AG09309 (cell line): ENCODE measurements at places on chromosomes 12 and 14.

- no peak for DNase-seq
Measured at GRCh38 chr14:75127903-75128595, 1.2 kb upstream of the NEK9 start.

DNA sequence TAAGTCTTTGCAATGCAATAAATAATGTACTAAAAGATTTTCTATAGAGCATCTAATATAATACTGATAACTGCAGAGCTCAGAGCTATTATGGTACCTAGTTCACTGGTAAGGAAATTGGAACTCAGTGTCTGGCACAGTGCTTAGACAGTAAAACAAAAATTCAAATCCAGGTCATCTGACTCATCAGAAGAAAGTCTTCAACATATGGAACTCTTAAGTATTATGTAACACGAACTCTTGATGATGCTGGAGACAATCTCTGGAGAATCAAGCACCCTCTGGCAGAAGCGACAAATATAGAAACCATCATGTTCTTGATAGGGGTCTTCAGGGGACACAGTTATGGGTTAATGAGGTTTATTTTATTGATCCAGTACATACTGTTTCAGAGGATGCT lies 37.3 kb upstream of the TRHDE start:
- DNase-seq: no peak

GRCh38 chr14:72366619-72367018 lies 434.4 kb downstream of the RGS6 start:
- DNase-seq: no peak

DNA sequence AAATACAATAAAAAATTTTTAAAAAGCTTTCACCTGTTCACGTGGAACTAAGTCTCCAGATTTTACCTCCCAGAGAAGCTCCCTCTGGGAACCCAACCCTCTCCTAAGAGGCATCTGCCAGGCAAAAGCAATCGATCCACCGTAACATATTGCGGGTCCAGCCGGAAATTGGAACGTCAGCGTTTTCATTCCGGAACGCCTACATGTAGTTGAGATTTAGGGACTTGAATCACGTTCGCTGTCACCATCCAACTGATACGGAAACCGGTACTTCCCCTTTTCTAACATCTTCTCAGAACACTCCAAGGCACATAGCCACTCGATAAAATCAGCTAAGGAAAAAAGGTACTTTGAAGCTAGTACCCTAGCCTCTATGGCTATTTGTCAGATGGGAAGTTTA lies 70.3 kb downstream of the COX16 start:
- DNase-seq: no peak

- DNase-seq: no peak
Measured at GRCh38 chr12:110073049-110073831, 24.9 kb upstream of the C12orf76 start.

DNA sequence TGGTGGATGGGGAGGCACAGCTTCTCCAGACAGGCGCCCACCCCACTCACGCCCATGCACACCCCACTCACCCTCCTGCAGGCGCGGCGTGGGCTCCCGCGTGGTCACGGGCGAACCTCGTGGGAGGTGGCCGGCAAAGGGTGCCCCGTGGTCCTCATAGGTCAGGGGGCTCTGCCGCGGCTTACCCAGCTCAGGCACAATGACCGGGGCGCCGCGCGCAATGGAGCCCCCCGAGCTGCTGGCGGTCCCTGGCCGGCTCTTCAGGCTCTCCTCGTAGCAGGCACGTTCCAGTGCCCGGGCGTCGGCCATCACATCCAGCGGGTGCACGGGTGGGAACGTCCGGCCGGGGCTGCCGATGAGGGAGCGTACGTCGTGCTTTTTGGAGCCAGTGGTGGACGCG lies 49.6 kb downstream of the RFLNA start:
- no peak for DNase-seq

GRCh38 chr12:42524716-42525115 lies 64.8 kb downstream of the PRICKLE1 start:
- no peak for DNase-seq

- no peak for DNase-seq
Measured at GRCh38 chr12:112803620-112804282, 12.2 kb downstream of the RPH3A start.

DNA sequence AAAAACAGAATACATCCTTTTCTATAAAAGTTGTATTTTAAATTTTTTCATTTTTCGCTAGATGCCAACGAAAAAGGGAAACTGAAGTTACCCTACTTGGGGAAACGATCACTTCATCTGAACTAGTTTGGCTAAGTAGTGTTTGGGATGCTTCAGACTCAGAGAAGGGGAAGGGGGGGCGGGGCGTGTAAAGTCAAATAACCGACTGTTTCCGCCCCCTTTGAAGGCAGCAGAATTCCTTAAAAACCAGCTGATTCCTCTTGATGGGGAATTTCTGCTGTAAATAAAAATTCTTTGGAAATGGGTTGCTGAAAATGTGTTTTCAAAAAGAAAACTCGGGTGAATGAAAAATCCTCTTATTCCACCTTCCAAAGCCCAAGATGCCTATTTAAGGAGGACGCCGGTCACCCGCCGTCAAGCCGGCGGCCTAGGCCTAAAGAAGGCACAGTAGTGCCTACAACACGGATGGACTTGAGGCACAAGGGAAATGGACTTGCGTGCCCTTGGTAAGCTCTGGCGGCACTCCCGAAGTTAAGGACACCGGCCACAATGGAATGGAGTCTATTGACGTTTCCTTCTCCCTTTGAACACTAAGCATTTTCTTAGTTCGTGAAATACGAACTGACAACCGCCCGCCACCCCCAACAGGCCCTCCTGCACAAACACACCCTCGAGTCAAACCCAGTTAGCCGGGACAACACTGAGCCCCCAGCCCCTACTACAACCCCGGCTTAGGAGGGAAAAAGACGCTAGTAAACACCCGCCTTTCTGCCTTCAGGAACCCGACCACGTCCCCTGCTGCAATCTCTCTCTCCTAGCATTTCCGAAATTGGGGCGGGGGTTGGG lies 1.9 kb downstream of the ATXN2 start:
- no peak for DNase-seq

- no peak for DNase-seq
Measured at GRCh38 chr12:11540615-11541310, 108.7 kb upstream of the ETV6 start.

GRCh38 chr12:115638733-115639647 lies 638.5 kb downstream of the MED13L start:
- DNase-seq: no peak

DNA sequence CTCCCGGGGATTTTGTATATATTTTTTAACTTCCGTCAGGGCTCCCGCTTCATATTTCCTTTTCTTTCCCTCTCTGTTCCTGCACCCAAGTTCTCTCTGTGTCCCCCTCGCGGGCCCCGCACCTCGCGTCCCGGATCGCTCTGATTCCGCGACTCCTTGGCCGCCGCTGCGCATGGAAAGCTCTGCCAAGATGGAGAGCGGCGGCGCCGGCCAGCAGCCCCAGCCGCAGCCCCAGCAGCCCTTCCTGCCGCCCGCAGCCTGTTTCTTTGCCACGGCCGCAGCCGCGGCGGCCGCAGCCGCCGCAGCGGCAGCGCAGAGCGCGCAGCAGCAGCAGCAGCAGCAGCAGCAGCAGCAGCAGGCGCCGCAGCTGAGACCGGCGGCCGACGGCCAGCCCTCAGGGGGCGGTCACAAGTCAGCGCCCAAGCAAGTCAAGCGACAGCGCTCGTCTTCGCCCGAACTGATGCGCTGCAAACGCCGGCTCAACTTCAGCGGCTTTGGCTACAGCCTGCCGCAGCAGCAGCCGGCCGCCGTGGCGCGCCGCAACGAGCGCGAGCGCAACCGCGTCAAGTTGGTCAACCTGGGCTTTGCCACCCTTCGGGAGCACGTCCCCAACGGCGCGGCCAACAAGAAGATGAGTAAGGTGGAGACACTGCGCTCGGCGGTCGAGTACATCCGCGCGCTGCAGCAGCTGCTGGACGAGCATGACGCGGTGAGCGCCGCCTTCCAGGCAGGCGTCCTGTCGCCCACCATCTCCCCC lies 777 bp downstream of the ASCL1 start:
- DNase-seq: no peak

- DNase-seq: no peak
Measured at GRCh38 chr14:99773521-99774497, 19.4 kb upstream of the EML1 start.

- DNase-seq: no peak
Measured at GRCh38 chr12:64080319-64081007, 141.6 kb downstream of the KICS2 start.

DNA sequence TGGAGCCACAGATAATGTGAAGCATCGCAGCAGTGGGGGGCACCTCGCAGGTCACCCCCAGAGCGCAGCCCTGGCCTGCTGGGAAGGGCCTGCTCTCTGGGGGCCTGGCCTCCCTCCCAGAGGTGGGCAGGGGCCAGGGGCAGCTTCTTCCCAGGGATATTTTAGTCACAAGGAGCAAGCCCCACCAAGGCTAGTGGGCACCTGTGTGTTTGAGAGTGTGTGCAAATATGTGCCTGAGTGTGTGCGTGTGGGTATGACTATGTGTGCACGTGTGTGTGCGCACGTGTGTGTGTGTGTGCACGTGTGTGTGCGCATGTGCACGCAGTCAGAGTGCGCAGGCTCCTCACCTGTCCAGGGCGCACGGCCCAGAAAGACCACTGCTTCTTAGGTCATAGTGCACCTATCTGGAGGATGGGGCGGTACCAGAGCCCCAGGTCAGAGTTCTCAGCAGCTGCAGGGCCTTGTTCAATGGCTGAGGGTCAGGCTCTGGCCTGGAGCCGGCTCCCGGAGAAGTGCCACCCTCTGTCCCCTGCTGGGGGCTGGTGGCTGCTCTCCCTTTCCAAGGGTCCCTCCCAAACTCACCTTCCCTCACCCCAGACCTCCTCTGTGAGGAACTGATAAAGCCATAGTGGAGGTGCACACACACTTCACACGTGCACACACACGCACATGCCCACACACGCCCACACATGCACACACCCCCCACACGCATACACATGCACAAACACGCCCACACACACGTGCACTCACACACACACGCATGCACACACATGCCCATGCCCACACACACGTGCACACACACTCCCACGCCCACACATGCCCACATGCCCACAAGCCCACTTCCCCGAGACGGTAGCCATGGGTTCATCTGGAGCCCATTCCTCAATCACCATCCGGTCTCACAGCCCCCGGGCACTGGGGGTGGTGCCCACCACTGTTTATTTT lies 128.5 kb downstream of the KIF26A start:
- no peak for DNase-seq

- no peak for DNase-seq
Measured at GRCh38 chr14:54610051-54610977, 43.4 kb downstream of the SAMD4A start.

GRCh38 chr12:113710216-113710615 lies 238.5 kb upstream of the LHX5 start:
- no peak for DNase-seq

DNA sequence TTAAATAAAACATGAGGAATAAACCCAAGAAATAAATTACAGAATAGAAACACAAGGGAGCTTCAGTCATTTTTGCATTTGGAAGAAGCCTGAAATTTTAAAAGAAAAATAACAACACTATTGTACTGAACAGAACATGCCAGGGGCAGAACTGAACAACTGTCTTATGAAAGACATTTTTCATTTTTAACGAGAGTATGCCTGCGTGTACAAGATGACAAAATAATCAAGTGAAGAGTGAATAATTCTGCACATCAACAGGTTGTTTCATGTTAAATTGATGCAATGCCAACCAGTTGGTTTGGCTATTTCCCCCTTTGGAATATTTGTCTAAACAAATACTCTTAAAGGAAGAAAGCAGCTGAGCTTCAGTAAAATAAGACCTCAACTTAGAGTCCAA lies 103.3 kb upstream of the BTG1 start:
- DNase-seq: no peak

DNA sequence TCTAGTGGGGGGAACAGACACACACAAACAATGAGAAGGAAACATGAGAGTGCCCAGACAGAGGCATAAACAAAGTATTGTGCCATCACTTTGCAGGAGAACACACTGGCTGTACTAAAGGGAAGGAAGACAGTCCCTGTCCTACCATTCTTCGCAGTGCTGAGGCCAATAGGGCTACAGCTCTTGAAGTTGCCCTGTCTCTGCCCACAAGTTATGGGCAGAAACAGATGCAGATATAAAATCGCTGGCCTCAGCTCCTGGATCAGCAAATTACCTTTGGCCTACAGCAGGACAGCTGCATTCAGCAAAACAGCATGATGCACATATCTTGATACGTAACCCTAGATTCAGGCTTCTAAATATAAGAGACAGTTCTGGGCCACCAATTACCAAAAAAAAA lies 23.0 kb upstream of the PRKAB1 start:
- DNase-seq: no peak

- no peak for DNase-seq
Measured at GRCh38 chr14:59918824-59919569, 947 bp upstream of the LRRC9 start.

- DNase-seq: no peak
Measured at GRCh38 chr14:70631948-70632347, 9.8 kb upstream of the TTC9 start.

- no peak for DNase-seq
Measured at GRCh38 chr14:74302152-74302628, 544 bp downstream of the ABCD4 start.

DNA sequence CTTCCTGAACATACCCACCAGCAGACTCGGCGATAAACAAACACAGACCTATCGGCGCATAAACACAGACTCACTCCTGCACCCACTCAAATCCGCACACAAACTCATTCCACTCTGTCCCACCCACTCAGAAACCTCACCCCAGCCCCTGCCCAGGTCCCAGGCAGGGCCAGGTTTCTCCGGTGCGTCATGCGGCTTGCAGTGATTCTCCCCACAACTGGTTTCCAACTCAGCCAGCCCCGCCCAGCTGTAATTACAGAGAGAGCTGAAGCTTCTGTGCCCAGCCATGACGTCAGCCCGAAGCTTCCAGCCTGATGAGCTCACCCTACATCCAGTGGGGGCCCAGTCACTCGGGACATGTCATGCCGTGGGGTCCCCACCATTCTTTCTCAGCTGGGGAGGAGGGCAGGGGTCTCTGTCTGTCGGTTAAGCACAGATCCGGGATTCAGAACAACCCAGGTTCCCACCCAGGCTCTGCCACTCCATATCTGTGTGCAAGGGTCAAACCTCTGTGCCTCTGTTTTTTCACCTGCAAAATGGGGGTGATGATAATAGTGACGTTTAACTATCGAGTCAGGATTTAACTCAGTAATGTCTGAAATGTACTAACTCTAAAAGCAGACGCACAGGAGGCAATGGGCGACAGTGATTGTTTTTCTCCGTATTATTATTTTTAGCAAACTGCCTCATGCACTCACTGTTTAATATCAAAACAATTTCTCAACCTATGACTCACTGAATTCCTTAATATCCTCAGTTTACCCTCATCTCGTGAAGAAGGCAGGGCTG lies 2.3 kb upstream of the HSPB8 start:
- no peak for DNase-seq

DNA sequence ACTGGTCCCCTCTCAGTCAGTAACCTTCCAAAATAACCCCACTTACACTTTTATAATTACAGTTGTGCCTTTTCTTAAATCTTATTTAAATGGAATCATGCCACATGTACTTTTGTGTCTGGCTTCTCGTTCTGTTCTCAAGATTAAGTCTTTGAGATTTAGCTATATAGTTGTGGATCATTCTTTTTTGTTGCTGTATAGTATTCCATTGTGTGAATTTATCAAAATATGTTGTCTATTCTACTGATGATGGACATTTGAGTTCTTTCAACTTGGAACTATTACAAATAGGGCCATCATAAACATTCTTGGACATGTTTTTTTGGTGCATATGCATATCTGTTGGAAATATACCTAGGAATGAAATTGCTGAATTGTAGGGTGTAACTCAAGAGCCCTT lies 9.0 kb downstream of the OAS3 start:
- DNase-seq: no peak
